CD4-positive, alpha-beta T cell (primary cell): ENCODE measurements at places on chromosomes 4 and X.

GRCh38 chrX:53288189-53288588, 6.8 kb upstream of the IQSEC2 start:
- peak; percentile 56 for DNase-seq
- peak overlapping the region; percentile 46 for H3K4me3 ChIP-seq
- no peaks in the 10 kb centered on the region for H3K36me3 ChIP-seq
- peak overlapping the region; percentile 64 for H3K27ac ChIP-seq
- H3K27me3 ChIP-seq = no peaks in the 10 kb centered on the region
- H3K4me1 ChIP-seq = peaks cover 29% of the 10 kb centered on the region

GRCh38 chr4:8379771-8380170, 60.8 kb downstream of the ACOX3 start:
- no peak overlapping the region for H3K4me3 ChIP-seq
- no peak overlapping the region for H3K27ac ChIP-seq
- no peak for DNase-seq
- H3K27me3 ChIP-seq = no peaks in the 10 kb centered on the region

DNA sequence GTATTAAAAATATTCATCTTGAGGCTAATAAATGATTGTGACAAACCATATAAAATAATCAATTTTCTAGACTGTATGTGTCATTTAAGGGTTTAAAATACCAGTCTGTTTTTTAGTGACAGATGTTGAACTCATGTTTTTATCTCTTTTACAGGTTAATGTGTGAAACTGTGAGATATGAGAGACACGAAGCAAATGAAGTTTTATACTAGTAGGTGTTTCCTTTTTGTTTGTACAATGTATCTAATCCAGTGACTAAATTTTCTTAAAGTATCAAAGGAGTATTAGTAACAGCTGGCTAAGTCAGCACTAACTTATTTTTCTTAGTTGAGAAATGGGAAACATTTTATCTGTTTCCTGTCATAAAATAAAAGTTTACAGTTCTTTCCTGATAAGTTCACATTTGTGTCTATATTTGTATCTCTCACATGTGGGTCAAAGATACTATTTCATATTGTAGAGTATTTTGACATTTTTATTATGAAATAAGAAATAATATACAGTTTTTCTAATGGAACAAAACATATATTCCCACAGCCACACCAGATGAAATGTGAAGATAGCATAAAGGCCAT, 90.3 kb downstream of the RAPGEF2 start:
- no peaks in the 10 kb centered on the region for H3K27me3 ChIP-seq
- no peak overlapping the region for H3K27ac ChIP-seq
- no peak for DNase-seq
- no peak overlapping the region for H3K4me3 ChIP-seq

GRCh38 chrX:71221145-71221544, 1.9 kb upstream of the GJB1 start:
- H3K4me3 ChIP-seq = no peak overlapping the region
- DNase-seq = no peak
- no peak overlapping the region for H3K27ac ChIP-seq
- no peaks in the 10 kb centered on the region for H3K27me3 ChIP-seq
- no peaks in the 10 kb centered on the region for H3K36me3 ChIP-seq

GRCh38 chr4:95599777-95600400, 51.1 kb upstream of the UNC5C start:
- no peak overlapping the region for H3K4me3 ChIP-seq
- DNase-seq = no peak
- H3K27me3 ChIP-seq = no peaks in the 10 kb centered on the region
- H3K36me3 ChIP-seq = no peaks in the 10 kb centered on the region

DNA sequence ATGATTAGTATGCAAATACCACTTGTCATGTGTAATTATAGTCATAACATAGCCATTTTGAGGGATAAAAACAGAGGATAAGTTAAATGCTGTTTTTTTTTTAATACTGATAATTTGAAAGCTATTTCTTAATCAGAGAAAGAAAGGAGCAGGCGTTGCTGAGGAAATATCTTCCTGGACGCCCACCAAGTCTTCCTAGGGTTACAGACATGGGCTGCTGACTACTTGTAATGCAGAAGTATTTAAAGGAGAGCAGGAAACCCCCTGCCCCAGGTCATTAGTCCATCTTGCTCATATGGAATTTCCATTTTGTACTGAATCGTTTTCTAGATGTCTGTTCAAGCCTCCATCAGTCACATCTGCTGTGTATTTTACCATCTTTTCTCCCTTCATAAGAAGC, 176.2 kb downstream of the ADGRL3 start:
- no peak overlapping the region for H3K27ac ChIP-seq
- no peaks in the 10 kb centered on the region for H3K27me3 ChIP-seq
- H3K36me3 ChIP-seq = no peaks in the 10 kb centered on the region
- DNase-seq = no peak

GRCh38 chr4:123412091-123412505, 15.5 kb downstream of the SPRY1 start:
- peaks cover 2% of the 10 kb centered on the region for H3K4me1 ChIP-seq
- no peaks in the 10 kb centered on the region for H3K27me3 ChIP-seq
- no peak overlapping the region for H3K27ac ChIP-seq

GRCh38 chr4:20046179-20046578, 205.5 kb upstream of the SLIT2 start:
- H3K27me3 ChIP-seq = no peaks in the 10 kb centered on the region
- DNase-seq = no peak
- no peak overlapping the region for H3K4me3 ChIP-seq
- H3K36me3 ChIP-seq = no peaks in the 10 kb centered on the region

- no peaks in the 10 kb centered on the region for H3K27me3 ChIP-seq
- no peak overlapping the region for H3K27ac ChIP-seq
- no peak overlapping the region for H3K4me3 ChIP-seq
- no peak for DNase-seq
- no peaks in the 10 kb centered on the region for H3K4me1 ChIP-seq
These were observed 134.1 kb downstream of the PJA1 start for GRCh38 chrX:69031181-69031580.

DNA sequence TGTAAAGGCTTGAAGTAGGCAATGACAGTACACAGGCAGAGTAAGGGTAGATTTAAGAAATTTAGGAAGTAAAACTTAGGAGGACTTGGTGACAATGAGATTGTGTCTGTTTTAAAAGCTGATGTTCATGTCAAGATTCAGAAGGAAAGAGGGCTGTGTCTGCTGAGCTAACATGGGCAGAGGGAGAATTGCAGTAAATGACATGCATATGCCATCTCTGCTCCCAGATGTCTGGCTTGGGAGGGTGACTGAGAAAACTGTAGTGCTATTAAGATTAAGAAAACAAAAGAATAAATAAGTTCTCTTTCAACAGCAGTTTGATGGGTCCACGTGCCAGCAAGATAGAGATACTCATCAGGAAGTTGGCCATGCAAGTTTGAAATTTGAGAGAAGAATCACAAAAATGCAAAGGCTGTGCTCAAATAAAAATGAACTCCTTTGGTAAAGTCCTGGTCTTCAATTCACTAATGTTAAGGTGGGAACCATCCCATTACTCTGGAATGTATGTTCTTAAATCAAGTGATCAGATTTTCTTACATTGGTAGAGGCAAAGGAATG, 7.2 kb downstream of the NFXL1 start:
- H3K36me3 ChIP-seq = peaks cover 48% of the 10 kb centered on the region
- no peak overlapping the region for H3K27ac ChIP-seq
- no peak for DNase-seq
- H3K4me3 ChIP-seq = no peak overlapping the region

- H3K4me1 ChIP-seq = no peaks in the 10 kb centered on the region
- no peak overlapping the region for H3K4me3 ChIP-seq
- no peak overlapping the region for H3K27ac ChIP-seq
- H3K36me3 ChIP-seq = no peaks in the 10 kb centered on the region
- H3K27me3 ChIP-seq = no peaks in the 10 kb centered on the region
These were observed 179.2 kb downstream of the SLC7A11 start for GRCh38 chr4:138062929-138063328.

- H3K4me1 ChIP-seq = no peaks in the 10 kb centered on the region
- H3K27me3 ChIP-seq = no peaks in the 10 kb centered on the region
- no peak overlapping the region for H3K27ac ChIP-seq
- no peaks in the 10 kb centered on the region for H3K36me3 ChIP-seq
- no peak for DNase-seq
These were observed 202.1 kb upstream of the ANXA10 start for GRCh38 chr4:167890226-167890625.

DNA sequence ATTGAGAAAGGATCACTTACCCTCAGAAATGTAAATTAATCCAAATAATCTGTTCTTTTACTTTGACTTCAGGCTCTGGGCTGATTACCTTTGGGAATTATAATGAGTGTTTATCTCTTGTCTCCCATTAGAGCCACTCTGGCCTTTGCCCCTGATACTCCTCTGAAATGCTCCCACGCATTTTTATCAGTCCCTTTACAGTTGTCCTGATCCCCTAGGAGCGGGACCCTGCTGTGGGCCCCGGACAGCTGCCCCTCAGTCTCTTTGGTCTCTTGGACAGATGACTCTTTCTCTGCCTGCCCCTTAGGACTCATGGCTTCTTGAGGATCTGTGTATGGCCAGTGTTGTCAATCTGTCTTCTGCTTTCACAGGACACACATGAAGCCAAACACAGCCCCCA, 1.0 kb upstream of the TRIM75 start:
- no peaks in the 10 kb centered on the region for H3K4me1 ChIP-seq
- DNase-seq = no peak

GRCh38 chr4:15013585-15013984, 11.3 kb downstream of the CPEB2 start:
- no peaks in the 10 kb centered on the region for H3K27me3 ChIP-seq
- DNase-seq = no peak
- H3K4me3 ChIP-seq = no peak overlapping the region
- no peak overlapping the region for H3K27ac ChIP-seq
- no peaks in the 10 kb centered on the region for H3K4me1 ChIP-seq
- peaks cover 34% of the 10 kb centered on the region for H3K36me3 ChIP-seq

DNA sequence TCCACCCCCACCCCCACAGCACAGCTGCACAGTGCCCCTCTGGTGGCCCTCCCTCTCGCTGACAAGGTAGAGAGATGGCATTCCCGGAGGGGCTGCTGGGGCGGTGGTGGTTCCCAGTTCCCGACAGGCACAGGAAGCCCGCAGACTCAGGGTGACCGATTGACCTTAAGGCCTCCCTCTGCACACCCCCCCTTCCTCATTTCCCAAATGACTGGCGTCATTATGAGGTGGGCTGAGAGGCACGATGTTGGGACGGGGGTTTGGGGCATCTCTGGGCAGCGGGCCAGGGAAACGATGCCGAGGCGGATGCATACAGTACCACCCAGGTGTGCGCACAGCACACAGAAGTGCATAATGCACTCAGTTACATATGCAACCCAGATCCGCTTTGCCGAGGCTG, 3.5 kb upstream of the TIMP1 start:
- H3K27me3 ChIP-seq = no peaks in the 10 kb centered on the region
- no peaks in the 10 kb centered on the region for H3K36me3 ChIP-seq
- H3K4me1 ChIP-seq = peaks cover 48% of the 10 kb centered on the region
- no peak for DNase-seq

GRCh38 chr4:83709627-83710026, 173.7 kb downstream of the GPAT3 start:
- DNase-seq = no peak
- H3K36me3 ChIP-seq = no peaks in the 10 kb centered on the region
- H3K4me1 ChIP-seq = no peaks in the 10 kb centered on the region
- H3K27me3 ChIP-seq = peaks cover 5% of the 10 kb centered on the region
- no peak overlapping the region for H3K4me3 ChIP-seq

DNA sequence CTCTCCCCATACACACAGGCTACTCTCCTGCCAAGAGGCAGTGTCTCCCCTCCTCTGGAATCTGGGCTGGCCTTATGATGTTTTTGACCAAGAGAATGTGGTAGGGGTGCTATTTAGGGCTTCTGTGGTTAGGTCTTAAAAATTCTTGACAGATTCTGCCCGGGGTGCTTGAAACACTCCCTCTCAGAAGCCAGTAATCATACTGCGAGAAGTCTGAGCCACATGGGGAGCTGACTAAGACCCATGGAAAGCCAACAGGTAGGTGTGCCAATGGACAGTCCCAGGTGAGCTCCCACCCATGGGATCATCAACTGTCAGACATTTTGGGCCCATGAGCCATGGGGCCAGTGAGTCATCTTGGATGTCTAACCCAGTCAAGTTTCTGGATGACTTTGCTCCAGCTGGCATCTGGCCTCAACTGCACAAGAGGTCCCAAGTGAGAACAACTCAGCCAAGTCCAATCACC, 315.7 kb downstream of the FBXW7 start:
- H3K27me3 ChIP-seq = no peaks in the 10 kb centered on the region
- no peak for DNase-seq
- H3K4me1 ChIP-seq = peaks cover 3% of the 10 kb centered on the region
- no peak overlapping the region for H3K4me3 ChIP-seq
- H3K36me3 ChIP-seq = no peaks in the 10 kb centered on the region

- H3K36me3 ChIP-seq = no peaks in the 10 kb centered on the region
- no peak for DNase-seq
- no peaks in the 10 kb centered on the region for H3K27me3 ChIP-seq
These were observed 40.8 kb downstream of the RHOXF2B start for GRCh38 chrX:120036704-120037103.

GRCh38 chr4:184778325-184778724, 44.4 kb upstream of the CENPU start:
- no peak for DNase-seq
- H3K27me3 ChIP-seq = no peaks in the 10 kb centered on the region
- no peak overlapping the region for H3K27ac ChIP-seq
- H3K4me3 ChIP-seq = no peak overlapping the region
- H3K36me3 ChIP-seq = peaks cover 17% of the 10 kb centered on the region

DNA sequence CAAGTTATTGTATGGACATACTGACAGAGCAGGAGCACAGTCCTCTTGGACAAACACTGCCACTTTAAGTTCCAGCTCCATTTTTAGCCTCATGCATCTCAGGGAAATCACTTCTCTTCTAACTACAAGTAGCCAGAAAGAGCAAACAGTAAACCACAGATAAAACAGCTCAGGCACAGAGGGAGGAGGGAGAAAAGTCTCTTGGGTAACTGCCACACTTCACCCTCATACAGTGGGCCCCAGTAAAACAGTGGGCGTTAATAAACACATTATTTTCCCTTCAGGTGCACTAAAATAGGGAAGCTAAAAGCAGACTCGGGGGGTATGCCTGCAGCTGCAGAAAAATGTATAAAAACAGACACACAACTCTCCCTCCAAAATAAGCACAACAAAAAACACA, 21.6 kb downstream of the CD38 start:
- no peaks in the 10 kb centered on the region for H3K4me1 ChIP-seq
- H3K27me3 ChIP-seq = no peaks in the 10 kb centered on the region
- no peak overlapping the region for H3K27ac ChIP-seq

GRCh38 chrX:7191681-7192110, 43.7 kb upstream of the PUDP start:
- no peaks in the 10 kb centered on the region for H3K27me3 ChIP-seq
- H3K4me1 ChIP-seq = no peaks in the 10 kb centered on the region
- H3K27ac ChIP-seq = no peak overlapping the region
- no peak overlapping the region for H3K4me3 ChIP-seq

- H3K27me3 ChIP-seq = no peaks in the 10 kb centered on the region
- peaks cover 25% of the 10 kb centered on the region for H3K36me3 ChIP-seq
- no peak for DNase-seq
- peak overlapping the region; percentile 41 for H3K27ac ChIP-seq
- peaks cover 13% of the 10 kb centered on the region for H3K4me1 ChIP-seq
- H3K4me3 ChIP-seq = no peak overlapping the region
These were observed 33.9 kb downstream of the PDK3 start for GRCh38 chrX:24498975-24499374.
